ENCODE measurements at places on chromosomes 16 and 17. TPM values are rescaled to one million over a fixed set of nuclear protein-coding genes. Genes with fewer than 3 reads are reported as not detected.

FAM234A gene
- total RNA-seq: 48.7 TPM

HS3ST3A1 gene
- 0.34 TPM for total RNA-seq

GPR142 gene
- not detected for total RNA-seq

CCL2 gene
- 69.5 TPM for total RNA-seq

CHST4 gene
- 0.08 TPM for total RNA-seq

SERPINF2 gene
- 1.6 TPM for total RNA-seq

SHISA9 gene
- 0.06 TPM for total RNA-seq

ACSM2A gene
- not detected for total RNA-seq

HLF gene
- 0.34 TPM for total RNA-seq

GSG1L gene
- not detected for total RNA-seq

NOMO2 gene
- total RNA-seq: 117 TPM

TBX2 gene
- total RNA-seq: 7.7 TPM

CD79B gene
- total RNA-seq: 0.08 TPM

KRTAP4-4 gene
- total RNA-seq: not detected

RASL10B gene
- total RNA-seq: 0.10 TPM

KRTAP2-2 gene
- not detected for total RNA-seq

ANKS4B gene
- total RNA-seq: 0.14 TPM

STX1B gene
- 1.8 TPM for total RNA-seq

BCAR1 gene
- total RNA-seq: 76.5 TPM

TBC1D3I gene
- total RNA-seq: 0.29 TPM

HNF1B gene
- total RNA-seq: 31.4 TPM

ALOX15B gene
- not detected for total RNA-seq

MVD gene
- 22.7 TPM for total RNA-seq

CBX8 gene
- total RNA-seq: 20.9 TPM

Data from A549 treated with DMSO at 1 μM for 4 hours (cell line).